ENCODE measurements at places on chromosomes 4 and X.

DNA sequence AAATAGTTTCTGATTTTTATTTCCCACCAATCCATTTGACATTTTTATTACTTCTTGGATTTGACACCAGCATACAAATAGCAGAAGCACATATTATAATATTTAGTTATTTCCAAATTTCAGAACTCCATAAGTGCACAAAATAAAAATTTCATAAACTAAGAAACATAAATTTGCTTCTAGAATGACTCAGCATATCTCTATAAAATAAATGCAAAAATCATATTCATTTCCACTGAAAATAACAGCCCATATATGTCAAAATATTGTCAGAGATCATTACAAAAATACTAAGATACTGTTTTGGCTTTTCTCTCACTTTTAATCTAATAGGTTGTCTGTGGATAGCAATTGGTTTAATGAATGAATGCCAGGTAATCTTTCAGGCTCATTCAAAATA, 1654.2 kb downstream of the PCDH19 start:
- no peak for DNase-seq

GRCh38 chr4:161554372-161554990, 609.3 kb downstream of the FSTL5 start:
- no peak for DNase-seq

- DNase-seq: no peak
Measured at GRCh38 chr4:25401066-25401465, 24.0 kb downstream of the ANAPC4 start.

DNA sequence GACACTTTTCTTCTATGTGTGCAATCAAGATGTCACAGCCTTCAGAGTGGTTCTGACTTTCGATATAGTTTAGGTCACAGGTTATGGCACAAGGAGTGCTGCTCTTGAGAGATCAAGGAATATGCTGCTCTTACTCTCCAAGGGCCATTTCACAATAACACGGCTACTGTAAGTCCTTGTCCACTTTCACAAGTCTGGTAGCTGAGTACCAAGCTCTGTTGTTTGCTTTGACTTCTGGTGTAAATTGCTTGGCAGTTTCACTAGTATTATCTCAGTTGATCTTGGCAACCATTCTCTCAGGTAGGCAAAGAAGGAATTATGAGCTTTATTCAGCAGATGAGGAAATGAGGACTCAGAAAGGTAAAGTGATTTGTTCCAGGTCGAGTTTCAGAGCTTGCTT, 35.4 kb upstream of the SPANXB1 start:
- no peak for DNase-seq

DNA sequence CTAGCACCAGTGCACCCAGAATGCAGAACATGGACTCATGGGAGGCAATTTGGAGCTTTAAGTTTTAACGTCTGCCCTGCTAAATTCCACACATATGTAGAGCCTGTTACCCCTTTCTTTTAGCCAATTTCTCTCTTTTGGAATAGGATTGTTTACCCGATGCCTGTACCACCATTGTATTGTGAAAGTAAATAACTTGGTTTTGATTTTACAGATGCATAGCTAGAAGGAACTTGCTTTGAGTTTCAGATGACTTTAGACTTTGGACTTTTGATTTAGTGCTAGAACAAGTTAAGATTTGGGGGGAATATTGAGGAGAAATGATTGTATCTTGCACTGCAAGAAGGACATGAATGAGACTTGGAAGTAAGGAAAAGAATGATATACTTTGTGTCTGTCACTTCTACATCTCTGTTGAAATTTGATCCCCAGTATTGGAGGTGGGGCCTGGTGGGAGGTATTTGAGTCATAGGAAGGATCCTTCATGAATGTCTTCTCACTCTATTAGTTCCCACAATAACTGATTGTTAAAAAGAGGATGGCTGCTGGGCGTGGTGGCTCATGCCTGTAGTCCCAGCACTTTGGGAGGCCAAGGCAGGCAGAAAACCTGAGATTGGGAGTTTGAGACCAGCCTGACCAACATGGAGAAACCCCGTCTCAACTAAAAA, 794.8 kb upstream of the LCORL start:
- DNase-seq: no peak

- DNase-seq: no peak
Measured at GRCh38 chrX:107450823-107451509, 1.5 kb downstream of the FRMPD3 start.

- DNase-seq: no peak
Measured at GRCh38 chr4:22911285-22911684, 218.5 kb downstream of the GBA3 start.

DNA sequence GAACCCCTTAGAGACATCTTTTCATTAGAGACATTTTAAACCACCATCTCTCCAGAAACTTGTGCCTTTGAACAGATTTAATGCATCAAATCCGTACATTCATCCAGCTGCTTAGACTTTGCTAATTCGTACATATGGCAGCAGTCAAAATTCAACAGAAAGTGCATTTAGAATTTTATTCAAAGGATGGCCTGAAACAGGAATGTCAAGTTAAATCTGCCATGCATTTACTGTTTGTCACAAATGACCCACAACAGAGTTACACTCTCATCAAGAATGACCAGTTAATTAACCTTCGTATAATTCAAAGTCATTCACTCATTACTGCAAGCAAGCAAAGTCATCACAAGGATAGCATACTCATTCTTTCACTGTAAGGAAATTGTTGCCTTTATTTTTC, 284.3 kb downstream of the SLC7A11 start:
- DNase-seq: no peak

GRCh38 chr4:102501447-102501696, 213 bp downstream of the NFKB1 start:
- DNase-seq: no peak

GRCh38 chr4:40878548-40879055, 128.8 kb downstream of the NSUN7 start:
- DNase-seq: no peak

- DNase-seq: no peak
Measured at GRCh38 chrX:119087121-119087520, 14.3 kb downstream of the CT47C1 start.

DNA sequence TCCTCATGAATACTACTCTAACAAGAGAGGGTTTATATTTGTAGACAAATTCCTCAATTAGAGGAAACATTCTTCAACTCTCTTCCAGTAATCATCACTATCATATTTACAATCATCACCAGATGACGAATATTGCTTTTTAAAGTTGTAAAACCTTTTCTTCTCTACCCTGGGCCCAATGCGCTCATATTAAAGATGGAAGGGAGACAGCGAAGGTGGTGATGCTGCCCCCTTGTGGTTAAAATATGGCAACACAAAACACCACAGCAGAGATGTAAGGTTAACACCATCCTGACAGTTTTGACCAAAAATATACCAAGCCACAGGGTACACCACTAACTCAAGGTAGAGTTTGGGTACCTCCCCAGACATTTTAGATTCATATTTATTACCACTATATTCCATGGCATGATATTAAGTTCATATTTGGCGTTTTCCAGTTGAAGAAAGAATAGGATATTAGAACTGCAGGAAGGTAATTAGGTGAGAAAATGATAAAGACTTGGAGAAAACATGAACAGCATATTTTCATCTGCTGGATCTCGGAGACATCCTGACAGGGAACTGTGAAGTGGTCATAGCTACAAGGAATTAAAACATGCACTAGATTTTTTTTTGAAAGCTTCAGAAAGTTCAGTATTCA, 72.8 kb downstream of the SLC9A7 start:
- DNase-seq: peak; percentile 30

DNA sequence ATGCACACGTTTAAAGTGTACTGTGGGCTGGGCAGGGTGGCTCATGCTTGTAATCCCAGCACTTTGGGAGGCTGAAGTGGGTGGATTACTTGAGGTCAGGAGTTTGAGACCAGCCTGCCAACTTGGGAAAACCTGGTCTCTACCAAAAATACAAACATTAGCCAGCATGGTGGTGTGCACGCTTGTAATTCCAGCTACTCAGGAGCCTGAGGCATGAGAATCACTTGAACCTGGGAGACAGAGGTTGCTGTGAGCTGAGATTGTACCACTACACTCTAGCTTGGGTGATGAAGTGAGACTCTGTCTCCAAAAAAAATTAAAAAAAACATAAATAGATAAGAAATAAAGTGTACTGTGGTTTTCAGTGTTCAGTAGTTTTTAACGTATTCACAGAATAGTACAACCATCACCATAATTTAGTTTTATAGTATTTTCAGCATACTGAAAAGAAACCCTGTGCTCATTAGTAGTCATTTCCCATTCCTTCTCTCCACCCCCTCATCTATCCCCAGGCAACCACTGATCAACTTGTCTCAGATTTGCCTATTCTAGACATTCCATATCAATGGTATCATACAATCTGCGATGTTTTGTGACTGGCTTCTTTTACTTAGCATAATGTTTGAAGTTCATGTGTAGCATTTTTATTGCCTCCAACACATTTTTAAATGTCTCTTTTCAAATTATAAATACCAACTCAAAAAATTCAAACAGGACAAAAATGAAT, 19.1 kb downstream of the SLAIN2 start:
- no peak for DNase-seq

- DNase-seq: peak; percentile 43
Measured at GRCh38 chr4:87005690-87006425, 71.0 kb downstream of the AFF1 start.

DNA sequence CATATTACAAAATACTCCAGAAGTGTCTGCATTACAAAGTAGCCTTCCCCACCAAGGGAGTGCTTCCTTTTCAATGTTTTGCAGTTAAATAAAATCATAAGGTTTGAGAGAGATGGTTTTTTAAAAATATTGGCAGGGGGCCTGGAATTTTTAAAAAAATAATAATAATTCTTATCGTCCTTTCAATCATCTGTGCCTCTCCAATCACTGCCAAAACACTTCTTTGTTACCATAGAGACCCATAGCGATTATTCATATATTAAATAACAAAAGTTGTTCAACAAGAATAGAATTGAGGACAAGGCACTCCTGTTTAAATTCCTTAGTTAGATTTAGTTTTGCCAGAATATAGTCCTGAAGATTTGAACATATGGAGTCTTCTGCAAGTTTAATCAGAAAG, 203.1 kb downstream of the FAT4 start:
- no peak for DNase-seq

- no peak for DNase-seq
Measured at GRCh38 chrX:24147165-24147564, 2.4 kb upstream of the ZFX start.

GRCh38 chr4:5045097-5045496, 6.2 kb upstream of the STK32B start:
- no peak for DNase-seq

DNA sequence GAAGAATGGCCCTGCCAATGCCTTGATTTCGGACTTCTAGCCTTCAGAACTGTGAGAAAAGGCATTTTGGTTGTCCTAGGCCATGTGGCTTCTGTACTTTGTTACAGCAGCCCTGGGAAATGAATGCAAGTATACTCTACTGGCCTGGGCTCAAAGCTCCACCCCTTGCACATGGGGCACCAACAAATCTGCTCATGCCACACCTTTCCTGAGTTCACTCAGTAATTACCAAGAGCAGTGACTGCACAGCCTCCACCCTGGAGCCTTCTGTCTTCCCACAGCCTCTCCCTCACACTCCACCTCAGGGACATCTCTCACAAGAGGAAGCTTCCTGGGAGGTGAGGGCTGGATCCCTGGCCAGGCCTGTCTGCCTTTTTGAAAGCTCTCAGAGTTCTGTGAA, 29.1 kb upstream of the GAB1 start:
- DNase-seq: no peak

DNA sequence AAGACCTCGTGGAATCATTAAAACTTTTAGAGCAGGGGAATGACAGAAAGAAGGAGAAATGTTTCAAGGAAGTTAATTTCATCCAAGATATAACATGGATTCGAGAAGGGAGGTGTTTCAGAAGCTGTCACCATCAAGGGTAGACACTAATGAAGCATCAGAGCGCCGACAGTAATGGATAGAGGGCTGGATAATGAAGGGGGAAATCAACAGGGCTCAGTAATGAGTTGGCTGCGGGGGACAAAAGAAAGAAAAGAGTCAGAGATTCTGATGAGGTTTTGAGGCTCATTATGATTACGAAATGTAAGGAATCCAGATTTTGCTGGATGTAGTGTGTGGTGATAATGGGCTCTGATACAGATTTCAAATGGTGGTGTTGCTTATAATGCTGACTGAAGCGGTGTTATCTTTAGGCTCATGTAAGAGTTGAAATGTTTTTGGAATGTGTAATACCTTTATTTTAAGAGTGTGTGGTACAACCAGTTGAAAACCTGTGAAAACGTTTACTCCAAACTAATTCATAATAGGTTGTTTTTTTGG, 39.3 kb upstream of the TENM3 start:
- DNase-seq: no peak

- no peak for DNase-seq
Measured at GRCh38 chr4:1841201-1841886, 14.6 kb downstream of the LETM1 start.

DNA sequence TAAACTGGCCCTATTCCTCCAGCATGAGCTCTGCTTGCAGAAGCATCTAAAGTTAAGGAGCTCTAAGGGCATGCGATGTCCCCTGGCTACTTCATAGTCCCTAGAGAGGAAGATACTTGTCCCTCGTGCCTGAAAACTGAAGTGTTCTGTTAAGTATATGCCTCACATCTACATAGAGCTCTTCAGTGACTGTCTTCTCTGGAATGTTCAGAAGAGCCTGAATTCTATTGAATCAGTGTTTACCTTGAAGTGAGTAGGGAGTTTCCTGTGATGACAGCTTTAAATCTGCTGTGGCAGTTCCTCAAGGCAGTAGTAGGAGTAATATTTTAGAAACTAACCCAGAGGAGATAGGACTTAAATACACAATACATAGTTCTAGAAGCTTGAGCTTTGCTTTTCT, 111.2 kb downstream of the ZNF518B start:
- DNase-seq: no peak

- no peak for DNase-seq
Measured at GRCh38 chrX:20029728-20030127, 38.9 kb upstream of the BCLAF3 start.

- DNase-seq: no peak
Measured at GRCh38 chrX:23185951-23186350, 148.7 kb upstream of the PTCHD1 start.

DNA sequence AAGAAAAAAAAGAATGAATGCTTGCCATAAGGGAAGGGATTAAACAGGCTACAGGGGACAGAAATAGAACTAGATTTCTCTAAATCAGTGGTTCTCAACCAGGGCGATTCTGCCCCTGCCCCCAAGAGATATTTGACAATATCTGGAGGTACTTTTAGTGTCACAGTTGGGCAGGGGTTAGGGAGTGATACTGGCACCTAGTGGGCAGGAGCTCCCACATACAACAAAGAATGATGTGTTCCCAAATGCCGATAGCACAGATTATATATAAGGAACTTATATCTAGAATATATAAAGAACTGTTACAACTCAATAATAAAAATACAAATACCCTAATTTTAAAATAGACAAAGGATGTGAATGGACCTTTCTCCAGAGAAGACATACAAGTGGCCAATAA, 14.7 kb downstream of the S100G start:
- DNase-seq: no peak

DNA sequence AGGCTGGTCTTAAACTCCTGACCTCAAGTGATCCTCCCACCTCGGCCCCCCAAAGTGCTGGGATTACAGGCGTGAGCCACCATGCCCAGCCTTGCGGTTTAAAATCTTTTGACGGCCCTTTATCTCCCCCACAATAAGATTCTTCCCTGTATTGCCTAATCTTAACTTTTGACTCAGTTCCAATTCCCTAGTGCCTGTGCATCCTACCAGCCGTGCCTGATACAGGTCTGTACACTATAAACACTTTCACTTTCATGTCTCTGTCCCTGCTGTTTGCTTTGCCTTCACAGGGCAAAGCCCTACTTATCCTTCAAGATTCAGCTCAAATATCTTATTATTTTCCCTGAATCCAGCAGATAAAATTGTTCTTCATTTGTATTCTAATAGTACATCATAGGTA, 74.6 kb downstream of the WDR44 start:
- no peak for DNase-seq

Data from testis (tissue), 5 donors.